ENCODE measurements at places on chromosomes 4 and X.

DNA sequence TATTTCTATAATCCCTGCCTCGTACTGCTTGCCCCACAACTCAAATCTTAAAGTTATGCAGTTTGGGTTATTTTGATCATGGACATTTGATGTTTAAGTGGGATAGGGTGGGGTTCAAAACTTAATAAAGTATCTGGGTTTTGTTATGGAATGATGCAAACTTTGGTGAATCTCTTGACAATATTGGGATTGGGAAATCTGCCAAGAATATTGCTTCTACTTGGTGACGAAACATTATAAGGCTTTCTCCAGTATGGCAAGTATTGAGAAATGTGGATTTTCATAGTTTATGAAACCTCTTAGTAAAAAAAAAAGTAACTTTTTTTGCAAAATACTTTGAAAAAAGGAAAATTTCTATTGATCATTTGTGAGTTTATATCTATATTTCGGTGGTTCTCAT is 130.8 kb upstream of the SFRP2 start:
- no peak for DNase-seq

- no peak for DNase-seq
Measured at GRCh38 chrX:84717343-84717742, 215.1 kb upstream of the HDX start.

- no peak for DNase-seq
Measured at GRCh38 chr4:7980036-7980435, 40.4 kb upstream of the AFAP1 start.

GRCh38 chrX:153643431-153644351 is 3.3 kb upstream of the DUSP9 start:
- DNase-seq = no peak

- DNase-seq = no peak
Measured at GRCh38 chr4:148850257-148850995, 408.2 kb upstream of the NR3C2 start.

DNA sequence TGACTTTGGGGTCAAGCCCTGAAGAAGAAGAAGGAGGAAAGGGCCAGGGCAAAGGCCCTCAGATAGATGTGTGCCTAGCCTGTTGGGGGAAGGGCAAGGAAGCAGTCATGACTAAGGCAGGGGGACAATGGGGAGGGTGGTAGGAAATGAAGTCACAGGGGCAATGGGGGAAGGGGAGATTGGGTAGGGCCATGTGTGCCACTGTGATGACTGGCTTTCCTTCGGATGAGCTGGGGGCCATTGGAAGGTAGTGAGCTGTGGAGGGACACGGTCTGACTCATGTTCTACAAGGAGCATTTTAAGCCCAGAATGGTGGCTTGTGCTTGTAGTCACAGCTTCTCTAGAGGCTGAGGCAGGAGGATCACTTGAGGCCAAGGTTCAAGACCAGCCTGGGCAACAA is 642.0 kb downstream of the MID1IP1 start:
- DNase-seq = no peak

Data from stimulated activated CD4-positive, alpha-beta T cell treated with anti-CD3 and anti-CD28 coated beads, Interleukin-12 subunit alpha, Interleukin-12 subunit beta, amount 100 ng/mL, for 24 hours (primary cell).